Heart right ventricle (tissue), 16 donors: ENCODE measurements at places on chromosomes 4 and X. TPM values are rescaled to one million over a fixed set of nuclear protein-coding genes. Genes with fewer than 3 reads are reported as not detected.

The SLC10A7 gene
- total RNA-seq = 4.4 TPM

The GUCY1B1 gene
- total RNA-seq = 14.4 TPM

The DCAF8L1 gene
- not detected for total RNA-seq

The PPBP gene
- total RNA-seq = not detected
